Activated CD4-positive, alpha-beta memory T cell treated with anti-CD3 and anti-CD28 coated beads, Interleukin-2, amount 10 ng/mL, durations not matched to agents 7 days and 5 days (primary cell): ENCODE measurements at places on chromosomes 1 and 21. TPM values are rescaled to one million over a fixed set of nuclear protein-coding genes. Genes with fewer than 3 reads are reported as not detected.

- DNase-seq: no peak
Measured at GRCh38 chr1:235822685-235823084, 44.0 kb downstream of the LYST start.

GRCh38 chr1:214310010-214310409, 29.1 kb downstream of the SMYD2 start:
- DNase-seq: no peak

DNA sequence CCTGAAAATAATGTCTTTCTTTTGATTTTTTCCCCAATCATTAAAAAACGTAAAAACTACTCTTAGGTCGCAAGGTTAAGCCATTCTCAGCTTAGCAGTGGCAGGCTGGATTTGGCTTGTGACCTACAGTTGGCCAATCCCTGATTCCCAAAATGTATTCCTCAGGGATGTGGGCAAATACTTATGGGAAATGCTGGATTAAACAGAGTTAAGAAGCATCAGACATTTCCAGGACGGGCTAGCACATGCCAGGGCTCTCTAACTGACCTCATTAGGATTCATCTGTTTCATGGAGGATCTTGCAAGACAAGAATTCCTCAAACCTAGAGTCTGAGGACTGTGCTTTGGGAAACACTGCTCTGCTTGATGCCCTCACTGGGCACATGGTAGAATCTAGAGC, 982 bp upstream of the IL24 start:
- no peak for DNase-seq

- DNase-seq: peak; percentile 13
Measured at GRCh38 chr21:41437729-41438128, 11.7 kb downstream of the MX1 start.

DNA sequence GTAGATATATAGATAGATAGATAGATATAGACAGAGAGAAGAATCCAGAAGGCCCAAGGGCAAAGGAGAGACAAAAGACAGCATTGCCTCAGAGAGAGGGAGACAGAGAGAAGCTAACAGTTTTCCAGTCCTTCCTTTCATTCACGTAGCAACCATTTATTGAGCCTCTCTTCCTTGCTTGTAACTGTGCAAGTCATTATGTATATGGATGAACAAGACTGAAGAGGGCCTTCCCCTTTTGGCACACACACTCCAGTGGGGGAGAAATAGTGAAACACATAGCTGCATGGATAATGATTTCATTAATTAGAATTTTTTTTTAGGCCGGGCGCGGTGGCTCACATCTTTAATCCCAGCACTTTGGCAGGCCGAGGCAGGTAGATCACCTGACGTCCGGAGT, 74.8 kb upstream of the PUM1 start:
- no peak for DNase-seq

DNA sequence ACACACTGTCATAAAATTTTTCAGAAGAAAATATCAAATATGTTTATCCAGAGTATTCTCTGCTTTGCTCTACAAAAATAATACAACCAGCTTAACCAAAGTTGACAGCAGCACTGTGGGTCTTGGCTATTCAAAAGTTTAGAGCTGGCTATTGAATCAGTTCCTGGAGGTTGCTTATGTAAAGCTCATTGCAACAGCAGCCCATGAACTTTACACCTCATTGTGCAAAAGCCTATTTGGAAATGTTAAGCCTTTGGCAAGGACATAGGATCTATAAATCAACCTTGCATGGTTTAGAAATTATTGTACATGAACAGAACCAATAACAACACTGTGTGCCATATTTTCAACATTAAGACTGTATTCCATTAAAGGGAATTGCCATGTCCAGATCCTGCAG, 714.9 kb downstream of the ADGRL2 start:
- no peak for DNase-seq

DNA sequence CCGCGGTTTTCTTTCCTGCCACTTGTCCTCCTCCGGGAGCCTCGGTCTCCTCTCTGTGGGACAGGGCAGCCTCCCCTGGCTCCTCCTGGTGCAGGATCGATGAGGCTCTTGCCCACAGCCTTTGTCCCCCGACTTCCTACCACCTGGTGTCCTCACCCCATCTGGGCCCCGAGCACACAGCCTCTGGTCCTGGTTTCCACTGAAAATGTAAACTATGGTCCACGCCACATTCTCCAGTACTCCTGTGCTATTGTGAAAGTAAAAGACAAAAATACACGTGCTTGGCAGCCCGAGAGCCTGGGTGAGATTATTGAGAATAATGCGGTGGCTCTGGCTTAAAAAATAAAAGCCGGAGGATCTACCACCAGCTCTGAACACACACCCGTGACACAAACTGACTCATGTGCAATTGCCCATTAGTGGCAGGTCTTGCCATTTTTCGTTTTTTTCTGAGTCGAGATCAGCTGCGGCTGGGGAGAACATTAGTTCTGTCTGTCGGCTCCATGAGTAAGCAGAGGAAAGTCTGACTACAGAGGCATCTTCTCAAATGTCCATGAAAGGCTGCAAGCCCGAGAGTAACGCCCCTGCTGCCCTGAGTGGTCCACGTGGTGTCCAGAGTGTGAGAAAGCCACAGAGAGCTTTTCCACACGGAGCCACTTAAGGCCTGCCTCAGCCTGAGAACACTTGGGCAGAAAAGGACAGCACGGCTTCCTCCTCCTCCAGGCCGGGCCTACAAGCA, 5.7 kb upstream of the COL6A2 start:
- peak; percentile 4 for DNase-seq

DNA sequence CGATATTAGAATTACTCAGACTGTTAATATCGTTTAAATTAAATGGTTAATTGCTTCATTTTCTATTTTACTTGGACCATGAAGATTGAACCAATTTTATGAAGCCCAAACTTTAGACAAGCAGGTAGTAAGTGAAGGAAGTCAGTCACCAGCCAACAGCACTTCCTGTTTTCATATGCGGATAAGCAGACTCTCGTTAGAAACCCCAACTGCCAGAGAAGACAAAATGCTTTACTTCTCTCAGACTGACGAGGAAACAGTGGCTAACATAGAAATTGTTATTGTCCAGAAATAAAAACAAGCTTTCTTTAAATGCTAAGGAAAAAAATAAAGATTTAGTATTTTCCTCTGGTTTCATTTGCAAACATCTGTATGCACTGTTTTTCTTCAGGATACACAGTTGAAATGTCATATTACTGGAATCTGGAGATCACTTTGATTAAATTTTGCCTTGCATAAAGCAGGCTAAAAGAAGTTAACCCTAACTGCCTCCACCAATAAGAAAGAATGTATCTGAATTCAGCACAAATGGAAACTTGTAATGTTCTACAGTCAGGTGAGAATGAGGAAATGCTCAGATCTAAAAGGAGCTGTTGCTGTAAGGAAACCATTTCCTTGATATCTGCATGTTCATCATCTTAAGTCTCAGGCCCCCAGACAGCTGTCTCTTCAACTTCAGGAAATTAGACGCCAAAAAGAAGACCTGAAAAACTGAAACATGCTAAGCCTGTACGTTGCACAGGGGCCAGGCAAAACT, 129.8 kb upstream of the SAMSN1 start:
- DNase-seq: peak; percentile 23

- DNase-seq: no peak
Measured at GRCh38 chr1:175922254-175922881, 179.0 kb upstream of the TNR start.

DNA sequence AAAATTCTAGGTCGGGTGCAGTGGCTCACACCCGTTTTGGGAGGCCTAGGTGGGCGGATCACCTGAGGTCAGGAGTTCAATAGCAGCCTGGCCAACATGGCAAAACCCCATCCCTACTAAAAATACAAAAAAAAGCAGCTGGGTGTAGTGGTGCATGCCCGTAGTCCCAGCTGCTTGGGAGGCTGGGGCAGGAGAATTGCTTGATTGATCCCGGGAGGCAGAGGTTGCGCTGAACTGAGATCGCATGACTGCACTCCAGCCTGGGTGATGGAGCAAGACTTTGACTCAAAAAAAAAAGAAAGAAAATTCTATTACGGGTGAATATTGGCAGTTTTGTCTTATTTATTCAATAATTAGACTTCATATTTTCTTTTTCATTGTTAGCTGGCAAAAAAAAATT, 62.1 kb downstream of the SNX7 start:
- DNase-seq: no peak

DNA sequence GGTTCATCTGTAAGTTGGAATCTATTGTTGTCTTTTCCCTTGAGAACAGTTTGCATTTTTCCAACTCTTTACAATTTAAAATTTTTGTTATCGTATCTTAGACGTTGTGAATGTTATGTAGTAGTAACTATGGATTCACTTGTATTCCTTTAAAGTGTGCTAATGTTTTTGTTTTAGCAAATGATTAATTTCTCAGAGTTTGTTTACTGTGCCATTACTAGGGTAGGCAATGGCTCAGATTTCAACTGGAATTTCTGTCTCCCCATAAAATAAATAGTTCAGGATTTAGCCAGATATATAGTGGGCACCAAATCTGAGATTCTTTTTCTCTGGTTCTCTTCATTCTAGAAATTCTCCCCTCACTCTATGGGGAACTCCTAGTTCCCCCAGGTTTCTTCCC, 896.5 kb downstream of the PLA2G4A start:
- no peak for DNase-seq

DNA sequence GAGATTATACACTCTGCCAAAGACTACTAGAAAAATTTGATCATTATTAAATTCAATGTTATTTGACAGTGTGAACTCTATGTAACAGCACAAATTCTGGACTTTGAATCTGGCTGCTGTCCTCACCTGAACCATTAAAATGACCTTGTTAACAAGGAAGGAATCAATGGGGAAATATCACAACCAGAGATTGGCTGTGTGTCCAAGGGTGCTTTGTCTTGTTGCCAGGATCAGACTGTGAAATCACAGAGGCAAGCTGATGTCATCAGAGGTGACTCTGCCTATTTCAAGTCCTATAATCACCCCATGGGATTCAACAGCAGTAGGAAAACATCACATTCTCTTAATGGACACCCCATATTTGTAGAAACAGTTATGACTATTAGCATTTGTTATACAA, 46.8 kb downstream of the ADAMTS5 start:
- no peak for DNase-seq

DNA sequence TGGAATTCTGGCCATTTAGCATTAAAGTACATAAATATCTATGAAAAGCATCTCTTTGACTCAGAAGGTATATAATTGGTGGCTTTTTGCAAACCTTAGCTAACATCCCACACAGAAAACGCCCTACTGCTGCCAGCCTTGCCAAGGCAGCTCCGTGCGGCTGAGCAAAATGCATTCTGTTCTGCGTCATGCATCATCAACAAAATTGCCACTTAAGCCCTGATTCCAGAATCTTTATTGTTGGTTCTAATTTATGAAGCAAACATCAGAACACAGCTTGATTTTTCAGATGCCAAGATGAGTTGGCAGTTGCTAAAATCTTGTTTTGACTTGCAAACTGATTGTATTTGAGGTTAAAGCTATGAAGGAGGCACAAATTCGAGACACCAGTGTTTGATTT, 314.9 kb upstream of the DEPDC1 start:
- no peak for DNase-seq

DNA sequence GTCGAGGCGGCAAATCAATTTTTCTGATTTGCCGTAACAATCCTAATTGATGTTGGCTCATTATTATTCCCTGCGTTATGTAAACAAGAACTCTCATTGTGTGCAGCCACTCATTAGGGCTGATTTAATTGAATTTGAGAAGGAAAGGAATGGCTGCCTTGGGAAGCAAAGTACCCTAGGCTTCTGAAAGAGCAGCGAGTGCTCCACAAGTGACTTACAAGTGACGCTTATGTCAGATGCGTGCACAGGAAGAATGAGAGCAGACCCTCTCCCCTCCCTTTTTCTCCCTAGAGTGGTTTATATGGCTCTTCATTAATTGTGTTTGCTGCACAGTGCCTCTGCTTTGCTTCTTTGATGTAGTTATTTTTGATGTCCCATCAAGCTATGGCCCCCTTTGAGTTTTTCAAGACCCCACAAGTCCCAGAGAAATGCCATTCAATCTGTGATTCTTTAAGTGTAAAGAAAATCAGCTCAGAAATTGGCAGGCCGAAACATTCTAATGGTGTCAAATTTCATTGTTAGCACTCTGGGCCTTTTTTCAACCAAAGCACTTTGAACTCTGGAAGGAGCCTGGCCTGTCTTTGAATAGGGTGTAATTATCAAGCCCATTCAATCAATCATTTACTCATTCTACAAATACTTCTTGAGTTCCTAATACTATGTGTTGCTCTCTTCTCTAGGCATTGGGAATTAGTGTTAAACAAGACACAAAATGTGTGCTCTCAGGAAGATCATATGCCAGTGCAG, 86.8 kb upstream of the VAV3 start:
- DNase-seq: no peak

- no peak for DNase-seq
Measured at GRCh38 chr1:25122747-25123146, 109.6 kb downstream of the SYF2 start.

- no peak for DNase-seq
Measured at GRCh38 chr21:41726058-41726558, 40.7 kb downstream of the RIPK4 start.

DNA sequence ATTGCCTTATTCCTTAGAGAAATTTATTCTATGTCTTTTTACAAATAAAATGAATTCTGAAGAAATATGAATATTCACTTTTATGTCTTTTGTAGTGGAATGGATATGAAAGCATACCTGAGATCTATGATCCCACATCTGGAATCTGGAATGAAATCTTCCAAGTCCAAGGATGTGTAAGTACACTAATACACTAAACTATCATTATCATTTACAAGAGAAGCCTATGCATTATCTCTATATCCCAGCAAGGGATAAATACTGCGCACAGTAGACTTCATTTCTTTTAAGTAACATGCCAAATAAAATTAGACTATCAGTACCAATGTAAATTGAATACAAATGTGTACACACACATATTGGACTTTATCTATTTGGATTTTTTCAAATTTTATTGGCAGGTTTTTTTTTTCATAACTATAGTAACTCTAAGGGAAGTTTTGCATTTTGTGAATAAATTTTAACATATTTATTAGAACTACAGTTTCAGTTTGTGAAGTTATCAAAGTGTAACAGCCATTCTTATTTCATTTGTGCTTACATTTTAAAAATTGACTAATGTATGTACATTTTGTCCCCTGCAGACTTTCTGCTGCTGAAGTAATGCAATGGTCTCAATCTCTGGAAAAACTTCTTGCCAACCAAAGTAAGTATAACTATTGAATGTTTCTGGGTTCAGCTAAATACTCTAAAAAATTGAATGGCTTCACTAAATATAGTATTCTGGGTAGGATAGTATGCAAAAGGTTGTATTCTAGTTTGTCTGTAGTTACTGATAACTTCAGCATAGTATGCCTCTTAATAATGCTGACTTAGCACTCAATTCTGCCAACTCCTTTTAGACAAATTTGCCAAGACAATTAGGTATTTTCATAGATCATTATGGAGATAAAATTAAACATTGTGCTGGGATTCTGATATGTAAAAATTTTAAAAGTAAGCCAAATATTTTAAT, 894 bp downstream of the RGS1 start:
- no peak for DNase-seq

PEA15 gene
- 38.2 TPM for total RNA-seq

NPR1 gene
- not detected for total RNA-seq

CLIC6 gene
- not detected for total RNA-seq

TAS1R1 gene
- total RNA-seq: 0.08 TPM

MAP3K7CL gene
- 7.7 TPM for total RNA-seq

ATP1A4 gene
- total RNA-seq: 0.33 TPM

FAM229A gene
- total RNA-seq: 10.6 TPM

PRDM16 gene
- total RNA-seq: 0.03 TPM

KCNN3 gene
- 0.10 TPM for total RNA-seq
